ENCODE measurements at places on chromosomes 16 and 17.

- DNase-seq: peak; percentile 86
These were observed 672 bp upstream of the ALKBH5 start for GRCh38 chr17:18182978-18183333.

GRCh38 chr16:3485821-3486505 lies 9.3 kb downstream of the C16orf90 start:
- no peak for DNase-seq

GRCh38 chr16:54493594-54493993 lies 207.0 kb upstream of the IRX3 start:
- no peak for DNase-seq

- DNase-seq: no peak
These were observed 162.5 kb downstream of the ZNF423 start for GRCh38 chr16:49693445-49693844.

GRCh38 chr17:39716073-39716818 lies 14.1 kb downstream of the MIEN1 start:
- no peak for DNase-seq

- no peak for DNase-seq
These were observed 390.3 kb downstream of the SLC39A11 start for GRCh38 chr17:72702136-72702735.

DNA sequence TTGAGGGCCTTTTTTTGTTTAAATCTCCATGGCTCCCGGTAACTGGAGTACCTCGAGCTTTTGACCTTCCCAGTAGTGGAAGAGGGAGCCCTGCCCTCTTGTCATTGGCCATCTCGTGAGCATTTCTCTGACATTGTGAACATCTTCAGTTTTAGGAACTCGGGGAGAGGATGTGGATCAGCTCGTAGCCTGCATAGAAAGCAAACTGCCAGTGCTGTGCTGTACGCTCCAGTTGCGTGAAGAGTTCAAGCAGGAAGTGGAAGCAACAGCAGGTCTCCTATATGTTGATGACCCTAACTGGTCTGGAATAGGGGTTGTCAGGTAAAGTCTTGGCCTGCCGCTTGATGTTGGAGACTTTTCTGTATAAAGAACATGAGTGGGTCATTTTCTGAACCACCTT lies 24.3 kb downstream of the NTAN1 start:
- no peak for DNase-seq

DNA sequence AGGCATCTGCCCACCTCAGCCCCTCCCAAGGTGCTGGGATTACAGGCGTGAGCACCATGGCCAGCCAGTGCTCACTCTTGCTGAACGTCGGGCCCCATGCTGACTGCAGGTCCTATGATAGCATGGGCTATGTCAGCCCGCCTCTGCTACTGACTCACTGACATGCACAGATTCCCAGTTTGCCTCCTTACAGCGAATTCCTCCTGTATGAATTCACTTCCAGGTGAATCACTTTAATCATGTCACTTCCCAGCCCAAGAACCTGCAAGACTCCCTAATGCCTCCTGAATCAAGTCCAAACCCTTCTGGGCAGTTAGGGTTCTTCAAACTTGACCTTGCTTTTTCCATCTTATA lies 16.1 kb upstream of the UBTF start:
- DNase-seq: no peak

DNA sequence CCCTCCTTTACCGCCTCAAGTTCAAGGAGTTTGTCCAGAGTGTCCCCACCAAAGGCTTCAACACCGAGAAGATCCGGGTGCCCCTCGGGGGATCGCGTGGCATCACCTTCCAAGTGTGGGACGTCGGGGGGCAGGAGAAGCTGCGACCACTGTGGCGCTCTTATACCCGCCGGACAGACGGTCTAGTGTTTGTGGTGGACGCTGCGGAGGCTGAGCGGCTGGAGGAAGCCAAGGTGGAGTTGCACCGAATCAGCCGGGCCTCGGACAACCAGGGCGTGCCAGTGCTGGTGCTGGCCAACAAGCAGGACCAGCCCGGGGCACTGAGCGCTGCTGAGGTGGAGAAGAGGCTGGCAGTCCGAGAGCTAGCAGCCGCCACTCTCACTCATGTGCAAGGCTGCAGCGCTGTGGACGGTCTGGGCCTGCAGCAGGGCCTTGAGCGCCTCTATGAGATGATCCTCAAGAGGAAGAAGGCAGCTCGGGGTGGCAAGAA lies 1.1 kb downstream of the ARL4D start:
- no peak for DNase-seq

- DNase-seq: no peak
These were observed 32.7 kb downstream of the YWHAE start for GRCh38 chr17:1367351-1367745.

DNA sequence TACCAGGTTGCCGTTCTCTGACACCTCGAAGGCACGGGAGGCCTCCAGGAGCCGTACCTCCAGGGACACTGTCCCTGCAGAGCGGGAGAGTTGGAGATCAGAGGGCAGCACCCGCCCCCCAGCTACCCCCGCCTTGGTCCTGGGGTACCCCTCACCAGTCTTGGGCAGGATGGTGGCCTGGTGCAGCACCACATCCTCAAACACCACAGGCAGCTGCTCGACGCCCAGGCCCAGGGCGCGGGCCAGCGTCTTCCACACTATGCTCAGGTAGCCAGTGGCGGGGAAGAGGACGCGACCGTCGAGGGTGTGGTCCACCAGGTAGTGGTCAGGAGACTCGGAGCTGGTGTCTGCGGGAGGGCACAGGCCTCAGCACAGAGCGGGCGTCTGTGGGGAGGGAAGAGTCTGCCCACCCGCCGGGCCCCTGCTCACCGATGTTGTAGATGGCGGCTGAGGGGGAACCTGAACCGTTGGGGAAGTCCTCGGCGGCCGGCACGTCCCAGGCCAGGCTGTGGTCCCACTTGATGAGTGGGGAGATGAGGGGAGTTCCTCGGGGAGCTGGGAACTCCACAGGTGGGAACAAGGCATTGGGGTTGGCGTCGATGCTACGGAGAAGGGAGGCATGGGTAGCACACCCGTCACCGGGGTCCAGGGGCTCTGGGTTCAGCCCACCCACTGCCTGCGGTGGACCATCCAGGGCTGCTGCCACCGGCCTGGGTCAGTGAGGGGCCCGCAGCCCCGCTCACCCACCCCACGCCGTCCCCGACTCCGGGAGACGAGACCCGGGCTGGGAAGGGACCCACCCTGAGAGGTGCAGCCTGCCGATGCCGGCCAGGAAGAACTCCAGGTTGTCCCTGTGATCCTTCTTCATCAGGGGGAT lies 9.8 kb downstream of the FASN start:
- no peak for DNase-seq

DNA sequence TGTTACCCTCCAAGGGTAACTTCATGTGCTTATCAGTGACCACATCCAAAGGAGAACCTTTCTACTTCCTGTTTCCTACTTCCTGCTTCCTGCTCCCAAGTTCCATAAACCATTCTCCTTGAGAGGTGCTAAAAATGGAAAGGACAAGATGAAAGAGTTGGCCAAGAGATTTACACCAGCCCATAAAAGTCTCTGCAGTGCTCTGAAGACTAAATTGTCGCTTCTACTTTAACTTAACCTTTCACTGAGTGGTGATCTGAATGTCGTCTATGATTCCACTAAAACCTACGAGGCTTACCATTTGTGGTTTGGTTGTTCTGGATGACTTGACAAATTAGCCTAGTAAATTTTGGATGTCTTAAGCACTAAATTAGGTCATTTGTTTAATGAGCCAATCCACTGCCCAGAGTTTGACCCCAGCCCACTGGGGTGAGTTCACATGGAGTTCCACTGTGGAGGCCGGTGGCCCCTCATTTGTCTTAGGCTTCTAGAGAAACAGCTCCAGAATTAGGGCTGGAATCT lies 333.1 kb downstream of the FOXL1 start:
- DNase-seq: no peak

DNA sequence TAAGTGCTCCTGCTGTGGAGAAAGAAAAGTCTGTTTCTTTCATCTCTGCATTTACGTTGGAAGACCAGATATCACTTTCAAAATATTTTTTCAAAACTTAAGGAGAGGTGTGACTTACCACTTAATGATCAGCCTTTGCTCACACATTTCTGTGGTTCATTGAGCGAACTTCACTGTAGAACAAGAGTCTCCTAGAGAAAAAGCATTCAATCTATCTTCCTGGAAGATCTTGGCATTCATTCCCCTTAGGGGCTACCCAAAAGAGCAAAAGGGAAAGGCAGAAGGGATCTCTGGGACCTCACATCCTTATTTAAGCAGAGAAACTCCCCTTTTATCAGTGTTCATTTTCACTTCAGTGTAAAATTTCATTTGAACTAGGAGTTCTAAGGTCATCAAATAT lies 61.2 kb downstream of the HS3ST3A1 start:
- no peak for DNase-seq

- no peak for DNase-seq
These were observed 17.5 kb upstream of the MT4 start for GRCh38 chr16:56547120-56547948.

DNA sequence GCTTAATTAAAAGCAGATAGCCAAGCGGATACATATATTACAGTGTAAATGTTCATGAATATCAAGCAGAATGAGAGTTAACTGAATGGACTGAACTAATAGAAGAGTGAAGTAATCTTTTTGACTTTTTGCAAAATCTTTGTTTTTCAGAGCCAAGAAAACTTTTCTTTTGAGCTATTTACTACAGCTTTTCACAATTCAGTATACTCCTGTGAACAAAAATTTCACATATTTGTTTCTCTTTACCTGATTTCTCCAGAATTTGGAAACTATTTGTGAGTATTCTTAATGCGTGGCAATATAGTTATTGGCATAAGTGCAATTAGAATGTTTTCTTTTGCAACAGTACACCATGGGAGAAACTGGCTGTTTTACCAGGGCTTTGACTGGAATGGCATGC lies 9.1 kb upstream of the DUXB start:
- no peak for DNase-seq

- DNase-seq: peak; percentile 57
These were observed 2.0 kb upstream of the TSPOAP1 start for GRCh38 chr17:58330538-58330996.

- DNase-seq: no peak
These were observed 32.0 kb downstream of the COTL1 start for GRCh38 chr16:84585886-84586285.

Measured in activated naive CD8-positive, alpha-beta T cell treated with anti-CD3 and anti-CD28 coated beads for 36 hours (primary cell).